ENCODE measurements at places on chromosomes 7 and 10. TPM values are rescaled to one million over a fixed set of nuclear protein-coding genes. Genes with fewer than 3 reads are reported as not detected.

GRCh38 chr7:15457990-15458955 is 103.5 kb downstream of the AGMO start:
- no peak for DNase-seq

GRCh38 chr10:78349911-78350663 is 316.4 kb downstream of the RPS24 start:
- no peak for DNase-seq

DNA sequence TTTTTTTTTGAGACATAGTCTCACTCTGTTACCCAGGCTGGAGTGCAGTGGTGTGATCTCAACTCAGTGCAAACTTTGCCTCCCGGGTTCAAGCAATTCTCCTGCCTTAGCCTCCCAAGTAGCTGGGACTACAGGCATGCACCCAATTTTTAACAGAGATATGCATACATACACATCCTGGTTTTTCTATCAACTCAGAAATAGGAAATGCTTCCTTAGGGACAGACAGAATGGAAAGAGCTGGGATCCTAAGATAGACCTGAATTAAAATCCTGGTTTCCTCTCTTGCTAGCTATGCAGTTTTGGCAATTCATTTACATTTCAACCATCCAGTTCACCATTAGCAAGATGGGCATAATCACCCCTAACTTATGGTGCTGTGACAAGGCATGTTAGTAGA is 347.5 kb downstream of the GPAM start:
- no peak for DNase-seq

- no peak for DNase-seq
Observed at GRCh38 chr10:59970396-59971368, 64.3 kb upstream of the CCDC6 start.

CNPY1 gene
- not detected for polyA plus RNA-seq

GCK gene
- 0.46 TPM for polyA plus RNA-seq

All from CD8-positive, alpha-beta memory T cell (primary cell).